ENCODE measurements at places on chromosomes 2 and 18. TPM values are rescaled to one million over a fixed set of nuclear protein-coding genes. Genes with fewer than 3 reads are reported as not detected.

GRCh38 chr18:75491361-75491760, 63.9 kb upstream of the SMIM21 start:
- no peak for DNase-seq

GRCh38 chr2:235283246-235283645, 210.6 kb upstream of the AGAP1 start:
- no peak for DNase-seq

The CTAGE1 gene
- not detected for total RNA-seq

GRCh38 chr18:31610286-31611205, 18.9 kb downstream of the TTR start:
- DNase-seq, result peak; percentile 14

DNA sequence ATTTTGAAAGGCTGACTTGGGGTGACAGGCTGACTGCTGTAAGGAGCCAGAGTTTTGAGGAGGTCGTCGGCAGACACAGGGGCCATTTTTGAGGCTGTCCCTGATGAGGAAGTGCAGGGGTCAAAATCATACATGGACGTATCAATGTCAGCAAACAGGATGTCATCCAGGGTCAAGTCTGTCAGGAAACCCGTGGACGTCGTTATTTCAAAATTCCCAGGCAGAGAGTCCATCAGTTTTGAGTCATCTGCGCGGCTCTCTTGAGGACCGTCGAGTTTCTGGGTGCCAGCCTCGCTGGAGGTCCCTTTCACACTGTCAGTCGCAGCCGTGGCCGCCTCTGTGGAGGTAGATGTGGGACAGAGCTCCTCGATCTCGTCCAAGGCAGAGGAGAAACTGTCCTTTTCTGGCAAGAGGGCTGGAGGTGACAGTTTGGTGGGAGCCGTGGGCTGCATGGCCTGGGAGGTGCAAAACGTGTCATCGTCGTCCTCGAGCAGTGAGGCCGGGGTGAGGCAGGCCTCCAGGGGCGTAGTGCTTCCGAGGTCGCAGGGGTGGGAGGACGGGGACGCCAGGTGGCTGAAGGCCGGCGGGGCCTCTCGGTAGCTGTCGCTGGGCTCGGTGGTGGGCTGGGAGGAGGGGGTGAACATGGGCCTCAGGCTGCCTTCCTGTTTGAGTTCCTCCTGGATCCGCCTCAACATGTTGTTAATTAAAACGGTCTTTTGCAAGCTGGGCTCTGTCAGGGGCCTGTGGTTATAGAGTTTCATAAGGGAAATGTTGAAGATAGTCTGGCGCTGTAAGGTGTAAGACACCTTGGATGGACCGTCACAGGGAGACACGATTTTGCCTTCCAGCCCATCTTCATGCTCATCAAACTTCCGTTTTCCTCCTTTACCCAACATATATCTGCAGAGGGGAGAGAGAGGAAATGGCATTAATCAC, 17.5 kb downstream of the SERTAD2 start:
- no peak for DNase-seq

DNA sequence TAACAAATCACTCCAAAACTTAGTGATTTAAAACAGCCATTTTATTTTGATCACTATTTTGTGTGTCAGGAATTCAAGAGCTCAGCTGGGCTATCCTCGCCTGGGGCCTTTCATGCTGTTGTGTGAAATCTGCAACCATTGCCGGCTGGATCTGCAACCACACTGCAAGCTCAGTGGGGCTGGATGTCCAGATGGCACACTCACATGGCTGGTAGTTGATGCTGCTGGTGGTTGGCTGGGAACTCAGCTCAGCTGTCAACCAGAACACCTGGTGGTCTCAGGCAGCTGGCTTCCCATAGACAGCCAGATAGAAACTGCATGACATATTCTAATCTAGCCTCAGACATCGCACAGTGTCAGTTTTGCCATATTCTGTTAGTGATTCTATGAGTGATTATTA, 30.6 kb upstream of the AP1S3 start:
- DNase-seq, result no peak

The C2orf81 gene
- total RNA-seq, result 1.9 TPM

The SCN3A gene
- 3.1 TPM for total RNA-seq

DNA sequence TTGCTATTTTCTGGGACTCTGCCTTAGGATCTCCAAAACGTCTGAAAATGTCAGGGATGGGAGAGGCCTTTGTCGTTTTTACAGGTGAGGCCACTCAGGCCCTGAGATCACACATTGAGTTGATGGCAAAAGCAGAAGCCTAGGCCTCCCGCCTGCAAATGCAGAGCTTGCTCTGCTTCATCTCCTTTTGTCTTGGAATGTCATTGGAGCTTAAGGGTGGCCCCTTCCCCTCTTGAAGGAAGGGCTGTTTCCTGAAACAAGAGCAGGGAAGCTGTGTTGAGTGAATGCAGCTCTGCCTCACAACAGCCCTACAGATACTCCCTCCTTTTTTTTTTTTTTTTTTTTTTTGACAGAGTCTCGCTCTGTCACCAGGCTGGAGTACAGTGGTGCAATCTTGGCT, 123.5 kb downstream of the GLI2 start:
- DNase-seq, result no peak

All from fibroblast of the aortic adventitia (primary cell).